ENCODE measurements at places on chromosomes 1 and 21.

DNA sequence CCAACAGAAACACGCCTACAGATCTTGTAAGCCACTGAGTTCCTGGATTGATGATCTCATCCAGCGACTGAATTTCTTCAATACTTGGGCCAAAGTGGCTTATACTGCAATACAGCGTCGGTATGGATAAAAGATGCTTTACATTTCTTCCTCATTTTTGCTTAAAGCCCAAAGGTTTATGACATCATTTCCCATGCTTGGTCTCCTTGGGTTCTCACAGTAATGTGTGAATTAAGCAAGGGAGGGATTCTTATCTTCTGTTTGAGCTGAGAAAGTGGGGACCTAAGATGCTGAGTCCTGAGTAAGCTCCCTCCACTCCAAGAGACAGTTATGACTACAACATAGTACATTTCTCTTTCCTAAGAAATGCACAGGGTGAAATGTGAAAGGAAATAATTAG lies 39.5 kb downstream of the LBR start:
- DNase-seq: no peak

DNA sequence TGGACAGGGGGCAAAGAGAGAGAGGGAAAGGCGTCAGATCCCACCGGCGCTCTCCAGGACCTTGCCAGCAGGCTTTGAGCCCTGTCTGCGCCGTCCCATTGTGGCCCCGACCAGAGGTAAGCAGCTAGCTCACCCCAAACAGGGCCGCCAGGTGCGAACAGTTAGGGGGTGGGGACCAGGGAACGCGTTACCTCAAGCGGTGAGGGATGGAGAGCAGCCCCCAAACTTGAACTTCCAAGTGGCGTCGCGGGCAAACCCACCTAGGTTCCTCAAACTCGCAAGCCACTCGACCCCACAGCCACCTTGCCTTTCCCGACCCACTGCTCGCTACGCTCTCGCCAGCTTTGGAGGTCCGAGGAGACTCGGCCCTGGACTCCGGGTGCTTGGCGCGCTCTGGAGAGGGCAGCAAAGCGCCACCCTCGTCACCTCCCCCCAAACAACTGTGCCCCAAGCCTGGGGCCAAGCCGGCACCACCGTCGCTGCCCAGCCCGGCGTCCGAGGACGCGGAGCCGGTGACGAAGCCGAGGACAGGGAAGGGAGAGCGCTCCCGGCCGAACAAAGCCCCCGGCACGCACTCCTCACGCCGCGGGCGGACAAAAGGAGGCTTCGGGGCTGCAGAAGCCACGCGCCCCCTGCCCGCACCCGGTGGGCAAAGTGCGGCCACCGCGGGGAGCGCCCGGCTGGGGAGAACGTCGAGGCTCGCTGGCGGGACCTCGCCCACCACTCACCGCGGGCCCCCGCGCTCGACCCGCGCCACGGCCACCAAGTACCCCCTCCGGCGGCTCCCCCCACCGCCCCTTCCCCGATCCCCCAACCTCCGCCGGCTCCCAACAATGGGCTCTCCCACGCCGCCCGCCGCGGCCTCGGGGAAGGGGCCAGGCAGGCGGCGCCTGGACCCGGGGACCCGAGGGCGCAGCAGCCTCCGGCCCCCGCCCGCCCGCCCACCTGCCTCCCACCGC lies 976 bp downstream of the SSBP3 start:
- peak; percentile 26 for DNase-seq

GRCh38 chr1:200670242-200671118 lies 773 bp upstream of the DDX59 start:
- peak; percentile 20 for DNase-seq

- no peak for DNase-seq
These were observed 91.8 kb downstream of the SIK1 start for GRCh38 chr21:43335119-43335518.

GRCh38 chr1:17973694-17974093 lies 133.9 kb upstream of the IGSF21 start:
- DNase-seq: no peak

DNA sequence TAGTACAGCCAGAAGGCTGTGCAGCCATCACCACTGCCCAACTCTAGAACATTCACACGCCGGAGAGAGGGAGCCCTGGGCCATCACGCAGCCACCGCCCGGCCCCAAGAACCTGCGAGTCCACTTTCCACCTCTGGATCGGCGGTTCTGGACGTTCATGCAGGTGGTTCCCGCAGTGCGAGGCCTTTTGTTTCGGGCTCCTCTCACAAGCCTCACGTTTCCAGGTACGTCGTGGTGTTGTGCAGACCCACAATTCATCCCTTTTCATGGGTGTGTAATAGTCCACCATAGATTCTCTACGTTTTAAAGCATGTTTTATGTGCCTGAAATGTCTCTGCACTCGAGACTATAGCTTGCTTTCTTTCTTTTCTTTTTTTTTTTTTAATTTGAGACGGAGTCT lies 23.6 kb downstream of the COL18A1 start:
- no peak for DNase-seq

DNA sequence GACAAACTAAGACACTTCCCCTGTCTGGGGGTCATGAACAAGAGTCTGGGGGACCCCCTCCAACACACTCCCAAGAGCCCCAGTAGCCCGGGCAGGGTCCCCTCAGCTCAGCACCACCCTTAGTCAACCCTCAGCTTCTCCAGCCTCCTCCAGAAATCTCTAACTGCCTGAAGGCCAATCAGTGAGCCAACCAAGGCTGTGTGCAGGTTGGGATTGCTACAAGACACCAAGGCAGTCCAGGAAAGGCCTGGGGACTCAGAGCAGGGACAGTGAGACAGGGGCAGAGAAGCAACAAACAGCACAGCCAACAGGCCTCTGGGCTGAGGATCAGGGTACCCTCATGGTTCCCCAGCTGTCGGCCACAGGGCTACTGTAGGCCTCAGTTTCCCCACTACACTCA lies 13.3 kb downstream of the SMIM12 start:
- no peak for DNase-seq

DNA sequence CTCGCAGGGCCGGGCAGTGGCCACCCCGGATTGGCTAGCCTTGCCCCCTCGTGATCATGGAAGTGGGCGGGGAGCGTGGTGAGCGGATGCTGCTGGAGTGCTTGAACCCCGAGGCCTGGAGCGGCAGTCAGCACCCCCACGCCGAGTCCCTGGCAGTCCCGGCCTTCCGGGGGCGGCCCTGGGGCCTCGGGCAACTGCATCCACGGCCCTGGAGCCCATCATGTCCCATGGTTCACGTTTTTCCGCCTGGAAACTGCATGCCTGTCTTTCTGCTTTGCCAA lies 45.6 kb downstream of the CDC7 start:
- no peak for DNase-seq

- DNase-seq: peak; percentile 46
These were observed 3.2 kb downstream of the SLAMF6 start for GRCh38 chr1:160519642-160520435.

DNA sequence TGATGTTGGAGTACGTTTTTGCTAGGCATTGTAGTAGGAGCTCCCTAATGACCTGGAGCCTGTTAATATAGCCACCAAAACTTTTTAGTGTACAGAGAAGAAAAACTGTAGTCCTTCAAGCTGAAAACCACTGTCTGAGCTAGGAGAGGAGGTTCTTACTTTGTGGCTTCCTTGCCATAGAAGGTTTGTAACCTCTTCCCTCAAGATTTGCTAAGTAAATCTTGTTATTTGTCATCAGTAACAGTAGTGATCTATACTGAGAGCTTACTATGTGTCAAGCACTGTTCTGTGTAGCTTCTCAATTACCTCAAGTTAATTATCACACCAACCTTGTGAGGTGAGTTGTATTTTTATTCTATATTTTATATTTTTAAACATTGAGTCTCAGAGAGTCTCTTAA lies 21.2 kb upstream of the LRRC8C start:
- DNase-seq: no peak

GRCh38 chr1:172145231-172145651 lies 275.2 kb upstream of the C1orf105 start:
- DNase-seq: no peak

DNA sequence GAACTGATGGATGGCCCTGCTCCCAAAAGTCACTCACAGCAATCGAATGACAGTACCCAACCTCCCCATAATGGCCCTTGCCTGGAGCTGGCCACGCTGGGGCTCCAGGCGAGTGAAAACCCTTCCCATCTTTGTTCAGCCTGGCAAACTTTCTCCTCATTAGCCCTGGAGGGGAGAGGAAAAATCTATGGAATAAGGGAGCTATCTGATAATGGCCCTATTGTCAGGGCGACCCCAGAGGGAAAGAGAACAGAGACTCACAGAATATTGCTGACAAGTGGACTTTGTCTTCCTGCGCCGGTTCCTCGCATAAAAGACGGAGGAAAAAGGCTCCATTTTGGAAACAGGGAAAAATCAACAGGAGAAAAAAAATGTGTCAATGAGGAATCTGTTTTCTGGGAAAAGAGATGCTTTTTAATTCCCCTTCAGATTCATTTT lies 13.0 kb upstream of the ARHGEF16 start:
- no peak for DNase-seq

- DNase-seq: no peak
These were observed 1346.1 kb downstream of the BRINP3 start for GRCh38 chr1:189131576-189131975.

- DNase-seq: no peak
These were observed 10.8 kb upstream of the KIF14 start for GRCh38 chr1:200631375-200631774.

GRCh38 chr1:105027838-105028471 lies 1278.3 kb downstream of the AMY1C start:
- no peak for DNase-seq

All from activated CD4-positive, alpha-beta T cell treated with anti-CD3 and anti-CD28 coated beads, Interleukin-2, amount 50 U/mL, for 48 hours (primary cell).